ENCODE measurements at places on chromosomes 7 and 10.

- DNase-seq: no peak
Measured at GRCh38 chr10:110843796-110844616, 27.7 kb upstream of the PDCD4 start.

- DNase-seq: no peak
Measured at GRCh38 chr7:155258226-155258560, 39.5 kb upstream of the INSIG1 start.

GRCh38 chr10:867807-868206, 63.7 kb downstream of the LARP4B start:
- DNase-seq: no peak

DNA sequence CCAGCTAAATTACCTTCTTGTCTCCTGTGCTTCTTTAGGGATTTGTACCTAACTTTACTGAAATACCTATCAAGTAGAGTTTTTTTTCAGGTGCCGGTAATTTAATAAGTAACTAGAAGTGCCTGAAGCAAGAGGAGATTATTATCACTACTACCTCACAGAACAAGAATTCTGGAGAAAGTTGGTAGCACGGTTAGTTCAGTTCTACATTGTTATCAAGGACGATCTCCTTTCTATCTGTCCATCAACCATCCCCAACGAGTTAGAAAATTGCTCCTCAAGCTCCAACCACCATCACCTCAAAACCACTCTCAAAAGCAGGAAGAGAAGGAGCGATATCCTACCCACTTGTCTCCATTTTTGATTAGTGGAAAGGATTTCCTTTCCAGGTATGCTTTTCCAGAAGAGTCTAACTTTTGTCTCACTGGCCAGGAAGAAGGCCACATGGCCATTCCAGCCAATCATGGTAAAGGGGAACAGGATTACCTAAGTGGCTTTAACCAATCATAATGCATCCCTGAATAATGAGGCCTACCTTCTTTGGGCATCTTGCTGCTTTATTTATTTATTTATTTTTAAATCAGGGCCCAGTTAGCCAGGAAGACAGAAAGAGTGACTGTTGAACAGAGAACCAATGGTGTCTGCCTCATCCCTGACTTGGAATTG, 265.2 kb downstream of the SNX13 start:
- DNase-seq: no peak

- peak; percentile 98 for DNase-seq
Measured at GRCh38 chr7:129144095-129144833, at the start of gene TSPAN33. TSS of gene TSPAN33 (plus strand) at chr7:129144707. CDS start at chr7:129144981, 274 bp downstream.

GRCh38 chr7:7517754-7518153, 17.9 kb downstream of the COL28A1 start:
- DNase-seq: no peak

DNA sequence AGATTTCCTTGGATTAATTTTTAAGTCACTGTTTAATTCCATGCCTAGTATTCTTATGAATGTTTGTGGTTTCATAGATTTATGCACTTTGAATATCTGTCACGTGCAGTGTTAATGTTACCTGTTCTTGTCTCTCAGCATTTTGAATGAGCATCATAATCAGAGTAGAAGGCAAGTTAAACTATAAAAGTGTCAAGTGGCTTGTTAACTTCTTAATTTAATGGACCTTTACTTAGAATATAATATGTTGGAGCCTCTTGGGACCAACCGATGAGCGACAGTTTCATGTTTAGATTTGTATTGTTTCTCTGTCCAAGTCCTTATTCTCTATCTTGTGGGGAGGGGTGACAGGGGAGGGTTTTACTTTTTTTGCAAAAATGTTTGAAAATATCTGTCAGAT, 50.6 kb upstream of the MTURN start:
- no peak for DNase-seq

DNA sequence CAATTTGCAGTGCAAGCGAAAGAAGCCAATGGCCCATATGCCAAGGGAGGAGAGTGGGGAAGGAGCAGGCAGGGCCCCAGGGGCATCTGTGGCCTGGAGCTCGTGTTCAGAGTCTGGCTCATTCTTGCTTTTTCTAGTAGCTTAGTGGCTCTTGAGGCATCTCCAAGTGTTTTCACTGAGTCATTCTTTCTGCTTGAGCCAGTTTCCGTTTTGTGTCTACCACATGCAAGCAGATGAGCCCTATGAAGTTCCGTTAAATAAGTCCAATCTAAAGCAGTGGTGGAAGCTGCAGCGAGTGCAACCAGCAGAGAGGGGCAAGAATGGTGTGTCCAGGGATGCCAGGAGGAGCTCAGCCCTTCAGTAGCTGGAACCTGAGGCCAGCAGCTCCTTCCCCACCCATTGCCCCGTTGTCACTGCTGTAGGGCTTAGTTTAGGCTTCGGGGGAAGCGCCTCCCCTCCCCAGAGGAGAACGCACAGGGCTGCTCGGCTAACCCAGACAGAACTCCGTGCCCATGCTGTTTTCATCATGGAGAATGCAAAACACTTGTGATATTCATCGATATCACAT, 57.4 kb upstream of the EBF3 start:
- no peak for DNase-seq

DNA sequence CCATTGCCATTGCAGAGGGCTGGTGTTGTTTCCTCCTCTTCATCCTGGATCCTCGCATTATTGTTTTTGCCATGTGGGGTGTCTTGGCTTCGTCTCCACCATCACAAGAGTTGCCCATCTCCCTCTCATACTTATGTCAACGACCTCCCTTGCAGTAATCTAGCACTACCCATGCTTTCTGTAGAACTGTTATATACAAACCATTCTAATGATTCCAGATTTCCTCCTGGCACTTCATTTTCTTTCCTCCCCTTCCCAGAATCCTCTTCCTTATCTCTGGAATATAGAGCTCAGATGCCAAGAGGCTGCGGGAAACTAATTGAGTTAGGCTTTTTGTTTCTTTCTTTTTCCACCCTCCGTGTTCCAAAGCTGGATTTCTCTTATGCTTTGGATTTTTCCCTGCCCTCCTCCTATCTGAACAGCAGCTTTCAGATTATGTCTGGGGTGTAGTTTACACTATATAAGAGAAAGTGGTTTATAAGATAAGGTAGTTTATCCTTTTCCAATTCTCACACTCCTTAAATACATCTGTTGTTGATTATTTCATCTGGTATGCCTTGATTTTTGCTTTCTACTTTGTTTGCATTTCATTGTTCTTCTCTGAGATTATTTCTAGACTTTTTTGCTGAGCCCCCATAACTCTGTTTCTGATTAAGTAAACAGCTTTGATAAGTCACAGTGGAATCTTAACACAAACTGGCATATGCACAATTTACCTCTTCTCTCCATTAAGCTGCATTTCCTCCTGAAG, 264.1 kb downstream of the BICC1 start:
- no peak for DNase-seq

DNA sequence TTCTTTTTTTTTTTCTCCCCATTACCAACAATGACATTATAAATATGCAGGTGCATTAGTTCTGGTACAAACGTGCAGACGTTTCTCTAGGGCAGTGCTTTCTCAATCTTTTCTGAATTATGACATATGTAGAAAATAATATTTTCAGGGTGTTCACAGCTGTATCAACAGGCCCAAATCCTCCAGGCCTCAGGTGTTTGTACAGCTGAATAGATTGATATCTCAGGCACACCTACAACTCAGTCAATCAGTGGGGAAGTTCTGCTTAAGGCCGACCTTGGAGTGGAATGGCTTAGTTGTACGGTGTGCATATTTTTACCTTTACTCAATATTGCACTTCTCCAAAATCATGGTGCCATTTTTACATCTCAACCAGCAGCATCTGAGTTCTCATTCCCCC, 71.6 kb downstream of the CACNB2 start:
- DNase-seq: no peak

DNA sequence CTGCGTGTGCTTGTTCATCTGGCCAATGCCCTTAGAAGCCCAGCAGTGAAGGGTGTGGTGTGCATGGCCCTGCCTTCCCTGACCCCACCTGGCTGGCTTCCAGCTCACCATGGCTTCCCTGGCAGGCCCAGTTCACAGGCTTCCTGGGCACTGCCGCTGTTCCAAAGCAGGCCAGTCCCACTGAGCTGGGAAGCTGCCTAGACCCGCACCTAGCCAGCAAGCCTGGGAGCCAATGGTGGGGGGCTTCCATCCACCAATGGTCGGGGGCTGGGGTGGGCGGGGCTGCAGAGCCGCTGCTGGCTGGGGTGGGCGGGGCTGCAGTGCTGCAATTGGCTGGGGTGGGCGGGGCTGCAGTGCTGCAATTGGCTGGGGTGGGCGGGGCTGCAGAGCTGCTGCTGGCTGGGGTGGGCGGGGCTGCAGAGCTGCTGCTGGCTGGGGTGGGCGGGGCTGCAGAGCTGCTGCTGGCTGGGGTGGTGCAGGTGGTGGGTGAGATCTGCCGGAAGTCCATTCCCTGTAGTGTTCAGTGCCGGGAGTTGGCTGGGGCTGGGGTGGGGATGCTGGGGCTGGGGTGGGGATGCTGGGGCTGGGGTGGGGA, 12.4 kb downstream of the CALY start:
- DNase-seq: peak; percentile 94

DNA sequence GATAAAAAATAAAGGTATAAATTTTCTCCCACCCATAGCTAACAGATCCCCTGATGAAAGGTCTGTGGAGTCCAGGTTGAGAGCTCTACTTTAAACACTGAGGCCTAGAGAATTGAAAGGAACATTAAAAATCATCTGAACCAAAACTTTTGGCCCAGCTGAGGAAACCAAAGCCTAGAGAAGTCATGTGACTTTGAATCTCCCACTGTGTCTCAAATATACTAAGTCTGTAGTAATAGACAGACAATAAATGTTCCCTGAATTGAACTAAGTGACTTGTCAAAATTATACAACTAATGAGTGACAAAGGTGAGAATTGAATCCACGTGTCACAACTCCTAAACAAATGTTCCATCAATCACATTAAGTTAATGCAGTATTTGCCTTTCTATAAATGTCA, 5.7 kb downstream of the GBX1 start:
- no peak for DNase-seq

- DNase-seq: no peak
Measured at GRCh38 chr10:92125144-92125543, 165.7 kb downstream of the CPEB3 start.

DNA sequence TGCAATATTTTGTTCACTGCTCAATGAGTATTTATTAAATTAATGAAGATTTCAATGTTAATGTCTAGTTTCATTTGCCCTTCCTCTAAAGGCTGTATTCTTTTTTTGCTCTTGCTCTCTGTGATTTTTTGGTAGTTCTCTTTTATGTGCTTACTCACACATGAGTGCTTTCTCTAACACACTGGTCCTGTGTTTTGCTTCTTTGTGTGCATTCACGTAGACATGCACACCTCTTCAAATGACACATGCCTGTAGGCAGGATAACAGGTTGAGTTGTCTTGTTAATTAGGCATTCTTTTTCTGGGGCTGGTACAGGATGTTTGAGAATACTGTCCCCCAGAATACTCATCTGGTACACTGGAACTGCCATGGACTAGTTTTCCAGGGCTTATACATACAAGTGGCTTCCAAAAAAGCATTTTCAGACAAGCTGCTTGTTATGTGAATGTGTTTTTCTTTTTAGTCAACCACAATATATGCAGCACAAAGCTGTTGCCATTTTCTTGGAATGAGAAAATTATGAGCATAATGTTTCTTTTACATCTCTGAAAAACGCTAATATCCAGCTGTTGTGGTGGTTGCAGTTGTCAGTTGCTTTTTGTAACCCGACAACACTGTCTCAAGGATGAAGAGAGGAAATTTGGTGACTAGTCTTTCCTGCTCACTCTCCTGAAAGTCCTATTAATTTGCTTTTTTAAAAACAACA, 416.4 kb downstream of the AUTS2 start:
- DNase-seq: no peak

GRCh38 chr7:44377681-44378421, 52.5 kb upstream of the CAMK2B start:
- DNase-seq: peak; percentile 43

DNA sequence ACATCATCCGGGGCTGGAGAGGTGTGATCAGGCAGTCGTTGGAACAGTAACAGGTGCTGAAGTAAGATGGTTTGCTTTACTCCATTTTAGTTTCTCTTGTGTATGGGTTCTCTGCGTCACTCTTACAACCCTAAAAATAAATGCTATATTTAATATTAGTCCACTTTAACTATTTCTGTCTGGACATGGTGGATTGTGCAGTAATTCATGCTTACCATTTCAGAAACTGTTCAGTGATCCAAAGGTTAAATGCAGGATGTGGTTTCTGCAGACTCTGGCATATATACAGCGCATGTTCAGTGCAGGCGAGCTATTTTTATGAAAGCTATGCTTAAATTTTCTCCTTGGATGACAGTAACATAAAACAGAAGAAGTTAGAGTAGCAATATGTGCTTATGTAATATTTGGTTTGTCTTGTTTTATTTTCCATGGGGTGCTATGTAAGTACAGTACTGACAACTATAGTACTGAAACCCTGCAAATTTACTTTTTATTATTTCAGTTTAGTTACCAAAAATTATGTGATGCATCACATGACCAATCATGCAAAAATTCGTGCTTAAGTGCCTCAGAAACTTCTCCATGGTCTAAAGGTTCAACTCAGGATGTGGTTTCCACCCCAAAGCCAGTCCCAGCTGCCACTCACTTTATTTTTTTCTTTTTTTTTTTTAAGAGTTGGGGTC, 46.6 kb upstream of the GRID1 start:
- no peak for DNase-seq

- no peak for DNase-seq
Measured at GRCh38 chr10:110365356-110366143, 60.8 kb upstream of the SMNDC1 start.

DNA sequence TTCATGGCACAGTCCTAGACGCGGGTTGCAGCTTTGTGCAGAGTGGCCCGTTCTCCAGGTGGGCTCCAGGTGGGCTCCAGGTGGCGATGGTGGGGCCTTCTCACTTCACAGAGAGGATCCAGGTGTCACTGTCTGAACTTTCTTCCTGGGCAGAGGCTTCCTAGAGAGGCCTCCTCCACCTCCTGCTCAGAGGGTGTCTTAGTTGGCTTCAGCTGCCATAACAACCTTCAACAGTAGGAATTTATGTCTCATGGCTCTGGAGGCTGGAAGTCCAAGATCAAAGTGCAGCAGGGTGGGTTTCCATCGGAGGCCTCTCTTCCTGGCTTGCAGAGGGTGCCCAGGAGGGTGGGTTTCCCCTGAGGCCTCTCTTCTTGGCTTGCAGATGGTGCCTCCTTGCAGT, 125.1 kb downstream of the GLRX3 start:
- no peak for DNase-seq

DNA sequence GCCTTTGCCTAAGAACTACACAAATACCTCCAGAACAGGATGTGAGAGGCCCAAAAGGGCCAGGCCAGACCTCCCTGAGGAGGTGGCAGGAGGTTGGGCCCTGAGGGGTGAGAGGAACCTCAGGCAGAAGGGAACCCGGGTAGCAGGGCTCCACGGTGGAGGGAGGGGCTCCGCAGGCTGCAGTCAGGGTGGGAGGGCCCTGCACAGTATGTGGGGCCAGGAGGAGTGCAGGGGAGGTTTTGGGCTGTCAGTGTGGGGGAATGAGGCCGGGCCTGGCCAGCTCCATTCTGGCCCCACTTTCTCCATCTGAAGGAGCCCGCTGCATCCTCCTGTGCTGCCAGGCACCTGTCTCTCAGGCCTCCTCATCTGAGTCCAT, 25.9 kb downstream of the DNAJB12 start:
- no peak for DNase-seq

- no peak for DNase-seq
Measured at GRCh38 chr7:30322271-30323005, 38.0 kb downstream of the ZNRF2 start.

GRCh38 chr7:141864765-141865447, 23.6 kb upstream of the PRSS37 start:
- no peak for DNase-seq

Measured in H7 (cell line).